Left ventricle myocardium inferior (tissue), 1 donor: ENCODE measurements at places on chromosomes 5 and 9.

GRCh38 chr9:93930070-93930469 is 25.1 kb downstream of the BARX1 start:
- no peak for DNase-seq

- DNase-seq: peak; percentile 81
These were observed 5.7 kb upstream of the NOTCH1 start for GRCh38 chr9:136551401-136552116.

GRCh38 chr5:159105145-159106053 is 5.7 kb upstream of the EBF1 start:
- no peak for DNase-seq

DNA sequence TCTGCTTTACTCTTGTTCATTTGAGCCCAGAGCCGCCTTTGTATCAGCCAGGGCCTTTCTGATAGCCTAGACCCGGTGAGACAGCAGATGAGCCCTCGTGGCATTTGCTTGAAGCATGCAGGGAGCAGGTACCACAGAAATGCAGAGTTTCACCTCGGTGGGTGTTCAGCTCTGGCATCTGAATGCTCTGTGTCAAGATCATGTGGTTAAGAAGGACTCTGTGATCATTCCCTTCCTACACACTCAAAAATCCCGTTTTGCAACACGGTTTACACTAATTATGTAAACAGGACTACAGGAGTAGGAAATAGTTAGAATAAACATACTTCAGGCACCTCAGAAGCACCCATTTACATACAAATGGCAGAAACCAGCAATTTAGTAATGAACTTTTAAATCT is 67.2 kb downstream of the MVB12B start:
- no peak for DNase-seq

- no peak for DNase-seq
These were observed 404.7 kb downstream of the TLE4 start for GRCh38 chr9:79976257-79977073.

DNA sequence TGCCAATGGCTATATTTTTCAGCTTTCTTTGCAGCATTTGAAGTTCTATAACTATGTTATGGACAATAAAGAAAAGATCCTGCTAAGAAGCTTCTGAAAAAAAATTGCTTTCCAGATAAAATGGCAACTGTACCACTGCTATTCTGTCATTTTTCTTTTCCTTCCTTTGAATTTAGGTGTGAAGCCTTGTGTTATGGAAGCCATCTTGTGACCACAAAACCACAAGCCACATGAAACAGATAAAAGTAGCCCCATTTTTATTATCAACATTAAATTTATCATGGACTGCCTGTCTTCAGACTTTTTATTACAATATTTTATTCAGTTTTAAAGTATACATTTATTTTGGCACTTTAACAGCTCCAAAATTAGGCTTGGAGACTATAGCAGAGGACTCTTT is 289.9 kb upstream of the ACTBL2 start:
- DNase-seq: no peak
